ENCODE measurements at places on chromosomes 2 and 18. TPM values are rescaled to one million over a fixed set of nuclear protein-coding genes. Genes with fewer than 3 reads are reported as not detected.

Gene SPP2
- polyA plus RNA-seq = not detected

Gene DOK6
- polyA plus RNA-seq = 0.15 TPM

Gene HOXD12
- not detected for polyA plus RNA-seq

Gene ELOA2
- polyA plus RNA-seq = not detected

Gene CCBE1
- polyA plus RNA-seq = 0.08 TPM

Gene CFAP53
- polyA plus RNA-seq = 1.2 TPM

Gene UGP2
- 30.0 TPM for polyA plus RNA-seq

Gene CMPK2
- polyA plus RNA-seq = 2.4 TPM

Gene MYO5B
- 6.2 TPM for polyA plus RNA-seq

Gene TCF23
- polyA plus RNA-seq = not detected

Gene SLC16A14
- 0.47 TPM for polyA plus RNA-seq

Gene TUBB8B
- polyA plus RNA-seq = not detected

Gene ABCG5
- polyA plus RNA-seq = not detected

Gene CD226
- polyA plus RNA-seq = 0.19 TPM

Gene ASB18
- polyA plus RNA-seq = not detected

Gene CYRIA
- polyA plus RNA-seq = 0.65 TPM

Gene EMX1
- polyA plus RNA-seq = 0.34 TPM

Gene SMYD1
- not detected for polyA plus RNA-seq

Gene ASB3
- polyA plus RNA-seq = 8.8 TPM

Gene IL1A
- polyA plus RNA-seq = not detected

Gene SLC4A5
- polyA plus RNA-seq = 1.8 TPM

Gene LCT
- polyA plus RNA-seq = not detected

Gene MTIF2
- polyA plus RNA-seq = 16.2 TPM

Gene CDH20
- not detected for polyA plus RNA-seq

Gene IL36A
- not detected for polyA plus RNA-seq

Gene SMAD7
- 4.2 TPM for polyA plus RNA-seq

Gene POTEI
- 0.30 TPM for polyA plus RNA-seq

Gene PARD3B
- polyA plus RNA-seq = 2.8 TPM

Gene GPR35
- polyA plus RNA-seq = 4.6 TPM

Gene PRKAG3
- polyA plus RNA-seq = not detected

Gene OR6B2
- not detected for polyA plus RNA-seq

Gene ESPNL
- polyA plus RNA-seq = 0.38 TPM

Gene LRRTM1
- polyA plus RNA-seq = 0.63 TPM

Gene HK2
- 1.9 TPM for polyA plus RNA-seq

Gene NYAP2
- 0.04 TPM for polyA plus RNA-seq

Gene MOCOS
- polyA plus RNA-seq = 0.49 TPM

Gene SCN3A
- polyA plus RNA-seq = 0.19 TPM

Gene TTC31
- polyA plus RNA-seq = 18.1 TPM

Gene PLCD4
- 1.1 TPM for polyA plus RNA-seq

Gene KRTCAP3
- polyA plus RNA-seq = 33.0 TPM

Gene ANKRD62
- 1.6 TPM for polyA plus RNA-seq

Gene RIT2
- polyA plus RNA-seq = not detected

Gene C2orf42
- 4.5 TPM for polyA plus RNA-seq

Gene MC5R
- not detected for polyA plus RNA-seq

Gene MBP
- polyA plus RNA-seq = 6.3 TPM

Gene SLC30A3
- not detected for polyA plus RNA-seq

Gene RESP18
- polyA plus RNA-seq = 0.16 TPM

Gene ARHGAP25
- 3.6 TPM for polyA plus RNA-seq

Gene GULP1
- 6.5 TPM for polyA plus RNA-seq

Gene MROH2A
- not detected for polyA plus RNA-seq

Gene UGT1A3
- polyA plus RNA-seq = not detected

Gene REG1B
- polyA plus RNA-seq = 6,505 TPM

Gene CIAO1
- 40.0 TPM for polyA plus RNA-seq

Gene UBXN2A
- polyA plus RNA-seq = 2.4 TPM

Gene DNAJC5G
- 0.34 TPM for polyA plus RNA-seq

Gene ERFE
- polyA plus RNA-seq = 0.61 TPM

Gene CERKL
- 0.65 TPM for polyA plus RNA-seq

Gene CYP27A1
- polyA plus RNA-seq = 9.9 TPM
